NCI-H345 (cell line): ENCODE measurements at places on chromosomes 1 and 21.

- DNase-seq: no peak
Measured at GRCh38 chr1:9133870-9134585, 5.1 kb upstream of the GPR157 start.

DNA sequence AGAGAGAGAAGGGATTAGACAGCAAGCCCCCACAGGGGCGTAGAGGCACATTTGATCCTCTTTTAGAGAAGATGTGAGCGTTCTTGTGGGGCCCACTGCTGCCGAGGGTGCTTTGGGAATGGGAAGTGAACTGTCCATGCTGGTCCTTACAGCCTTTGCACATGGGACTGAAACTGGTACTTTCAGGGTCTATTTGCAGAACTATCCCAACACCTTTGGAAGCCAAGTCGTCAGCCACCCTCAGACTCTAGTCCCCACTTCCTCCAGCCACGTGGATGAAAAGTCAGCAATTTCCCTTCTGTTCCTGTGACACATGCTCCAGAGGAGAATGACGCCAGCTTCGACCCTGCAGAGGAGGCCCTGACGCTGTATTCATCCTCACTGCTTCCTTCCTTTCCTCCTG is 2.6 kb upstream of the RAB7B start:
- DNase-seq: no peak

- peak; percentile 30 for DNase-seq
Measured at GRCh38 chr1:18299441-18300338, 181.0 kb upstream of the KLHDC7A start.

GRCh38 chr1:6243053-6243834 is 735 bp upstream of the HES3 start:
- no peak for DNase-seq

DNA sequence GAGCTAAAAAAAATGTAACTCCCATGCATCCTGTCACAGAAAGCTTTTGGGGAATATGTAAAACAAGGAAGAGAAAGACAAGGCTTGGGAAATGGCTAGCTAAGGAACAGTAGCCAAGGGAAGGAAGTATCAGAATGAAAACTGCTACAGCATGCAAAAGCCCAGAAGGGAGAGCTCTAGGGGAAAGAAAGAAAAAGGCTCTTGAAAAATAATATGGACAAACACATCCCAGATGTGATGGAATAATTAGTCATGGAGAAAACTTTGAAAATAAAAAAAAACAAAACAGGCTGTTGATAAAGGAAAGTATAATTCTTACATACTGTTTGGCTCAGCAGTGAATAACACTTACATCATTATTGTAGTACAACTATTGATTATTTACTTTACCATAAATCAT is 47.9 kb upstream of the VCAM1 start:
- DNase-seq: no peak
